ENCODE measurements at places on chromosomes 6 and 20.

DNA sequence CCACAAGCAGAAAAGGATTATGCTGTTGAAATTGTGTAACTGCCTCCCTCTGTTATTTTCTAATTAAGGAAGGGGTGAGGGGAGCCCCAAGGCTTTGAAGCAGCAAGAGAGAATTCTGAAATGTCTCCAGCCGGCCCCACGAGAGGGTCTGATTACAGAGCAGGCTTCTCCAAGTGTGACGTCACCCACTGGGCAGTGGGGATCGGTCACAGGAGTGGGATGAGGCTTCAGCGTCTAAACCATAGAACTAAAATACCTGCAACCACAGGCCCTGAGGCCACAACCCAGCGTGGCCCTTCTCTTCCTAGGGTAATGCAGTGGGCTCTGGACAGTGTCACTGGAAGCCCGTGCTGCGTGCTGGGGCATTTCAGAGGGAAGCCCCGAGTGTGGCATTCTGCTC, 38.6 kb upstream of the APCDD1L start:
- DNase-seq: no peak

DNA sequence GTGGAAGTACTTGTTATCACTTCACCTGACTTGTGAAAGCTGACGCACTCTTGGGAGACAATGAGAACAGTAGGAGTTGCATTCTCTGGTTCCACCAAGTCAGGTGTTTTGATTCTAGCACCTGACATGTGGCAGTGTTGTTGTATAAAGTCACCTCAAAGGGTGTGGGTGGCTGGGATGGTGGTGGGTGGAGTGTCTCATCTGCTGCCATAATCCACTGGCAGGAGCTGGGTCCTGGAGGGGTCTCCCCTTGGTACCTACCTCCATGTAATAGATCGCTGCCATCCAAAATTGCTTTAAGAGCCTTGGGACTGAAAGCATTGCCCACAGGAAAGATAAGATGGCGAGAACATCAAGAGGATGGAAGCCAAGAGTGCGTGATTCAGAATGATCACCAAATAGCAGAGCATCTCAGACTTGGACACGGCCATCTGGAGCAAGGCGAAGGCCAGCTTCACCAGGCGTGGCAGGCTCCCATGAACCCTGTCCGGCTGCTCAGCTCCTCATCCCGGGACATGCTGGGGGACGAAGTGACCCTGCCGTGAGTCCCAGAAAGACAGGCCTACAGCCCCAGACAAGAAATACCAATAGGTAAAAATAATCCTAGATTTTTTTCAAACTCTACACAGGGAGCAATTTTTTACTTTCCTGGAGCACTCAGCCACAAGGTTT, 56.6 kb downstream of the NPEPL1 start:
- no peak for DNase-seq

DNA sequence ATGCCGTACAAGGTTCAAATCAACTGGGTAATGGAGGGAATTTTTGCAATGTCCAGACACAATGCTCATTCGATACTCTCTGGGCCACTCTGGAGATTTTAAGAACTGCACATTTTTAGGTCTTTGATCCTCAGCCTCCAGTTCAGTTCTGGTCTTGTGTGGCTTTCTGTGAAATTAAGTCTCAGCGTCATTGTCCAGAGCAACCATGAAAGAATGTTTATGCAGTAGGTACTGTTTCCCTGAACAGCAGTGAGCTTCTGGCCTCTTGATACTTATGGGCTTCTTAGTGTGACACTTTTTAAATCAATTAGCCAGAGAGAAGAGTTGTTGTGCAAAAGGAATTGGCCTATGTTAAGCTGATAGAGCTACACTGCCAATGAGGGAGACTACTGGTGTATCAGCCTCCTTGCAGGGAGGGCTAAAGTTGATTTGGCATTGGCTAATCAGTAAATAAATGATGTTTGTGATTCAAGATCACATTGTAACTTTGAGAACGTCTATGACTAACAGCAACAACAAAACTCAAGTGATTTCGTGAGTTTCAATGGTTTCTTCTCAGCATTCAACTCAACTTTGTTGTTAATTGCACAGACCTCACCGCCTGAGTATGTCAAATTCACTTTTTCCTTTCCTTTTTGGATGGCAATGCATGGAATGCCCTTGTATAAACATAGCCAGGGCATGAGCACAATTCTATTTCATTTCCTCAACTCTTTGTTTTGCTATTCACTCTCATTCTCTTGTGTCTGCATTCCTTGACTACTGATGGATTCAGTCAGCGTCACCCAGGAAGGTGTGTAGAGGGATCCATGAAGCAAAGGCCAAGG, 85.1 kb downstream of the GJA1 start:
- DNase-seq: peak; percentile 3

DNA sequence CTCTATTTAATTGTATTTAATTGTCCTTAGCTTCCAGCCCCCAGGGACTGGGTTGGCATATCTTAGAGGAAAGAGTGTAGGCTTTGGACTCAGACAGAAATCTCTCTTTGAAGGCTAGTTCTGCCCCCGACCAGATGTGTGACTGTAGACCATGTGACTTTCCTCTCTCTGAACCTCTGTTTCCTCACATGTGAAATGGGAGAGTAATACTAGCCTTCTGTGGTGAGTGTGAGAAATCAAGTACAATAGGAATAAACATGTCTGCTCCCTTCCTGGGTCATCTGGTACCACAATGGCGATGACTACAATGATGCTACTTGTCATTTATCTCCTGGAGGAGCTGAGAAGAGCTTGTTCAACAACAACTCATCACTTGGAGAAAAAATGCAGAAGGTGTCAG, 179.9 kb downstream of the LRFN2 start:
- DNase-seq: no peak

- DNase-seq: peak; percentile 43
Observed at GRCh38 chr6:141077355-141078333, 1055.1 kb upstream of the GJE1 start.

GRCh38 chr20:43843965-43844660, 70.5 kb upstream of the TOX2 start:
- no peak for DNase-seq

DNA sequence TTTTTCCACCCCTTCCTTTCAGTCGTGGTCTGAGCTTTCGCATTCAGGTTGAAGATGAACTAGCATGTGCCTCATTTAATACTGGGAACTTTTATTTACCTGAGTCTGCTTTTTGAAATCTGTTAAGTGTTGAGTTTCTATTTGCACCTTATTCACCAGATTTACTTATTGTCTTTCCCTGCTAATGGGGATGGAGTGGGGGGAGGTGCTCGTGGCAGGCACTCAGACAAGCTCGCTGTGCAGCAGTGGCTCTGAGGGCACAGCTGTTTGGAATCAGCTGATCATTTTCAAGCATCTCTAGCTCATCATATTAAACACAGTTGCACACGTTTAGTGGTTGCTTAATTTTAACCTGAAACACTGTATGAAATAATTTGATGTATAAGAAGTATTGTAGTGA, 35.6 kb downstream of the UTRN start:
- DNase-seq: no peak

DNA sequence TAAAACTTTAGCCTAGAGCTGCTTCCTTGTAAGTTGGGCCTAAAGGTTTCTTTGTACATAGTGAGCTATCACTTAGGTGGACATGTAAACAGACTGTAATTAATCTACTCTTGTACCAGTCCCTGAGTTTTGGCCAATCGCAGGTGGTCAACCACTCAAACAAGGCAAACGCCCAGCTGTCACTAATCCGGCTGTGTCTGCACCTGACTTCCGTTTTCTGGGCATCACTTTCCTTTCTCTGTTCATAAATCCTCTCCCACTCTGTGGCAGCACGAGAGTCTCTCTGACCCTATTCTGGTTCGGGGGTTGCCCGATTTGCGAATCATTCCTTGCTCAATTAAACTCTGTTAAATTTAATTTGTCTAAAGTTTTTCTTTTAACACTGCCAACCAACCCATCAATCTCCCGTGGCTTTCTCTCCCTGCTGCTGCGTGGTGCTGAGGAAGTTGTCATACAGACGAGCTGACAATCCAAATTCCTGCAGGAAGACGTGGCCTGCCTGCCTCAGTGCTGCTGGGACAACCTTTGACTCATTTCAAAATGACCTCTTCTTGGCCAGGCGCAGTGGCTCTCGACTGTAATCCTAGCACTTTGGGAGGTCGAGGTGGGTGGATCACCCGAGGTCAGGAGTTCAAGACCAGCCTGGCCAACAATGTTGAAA, 206.3 kb downstream of the QKI start:
- DNase-seq: no peak

GRCh38 chr6:129583866-129584265, 126.1 kb downstream of the ARHGAP18 start:
- DNase-seq: no peak

DNA sequence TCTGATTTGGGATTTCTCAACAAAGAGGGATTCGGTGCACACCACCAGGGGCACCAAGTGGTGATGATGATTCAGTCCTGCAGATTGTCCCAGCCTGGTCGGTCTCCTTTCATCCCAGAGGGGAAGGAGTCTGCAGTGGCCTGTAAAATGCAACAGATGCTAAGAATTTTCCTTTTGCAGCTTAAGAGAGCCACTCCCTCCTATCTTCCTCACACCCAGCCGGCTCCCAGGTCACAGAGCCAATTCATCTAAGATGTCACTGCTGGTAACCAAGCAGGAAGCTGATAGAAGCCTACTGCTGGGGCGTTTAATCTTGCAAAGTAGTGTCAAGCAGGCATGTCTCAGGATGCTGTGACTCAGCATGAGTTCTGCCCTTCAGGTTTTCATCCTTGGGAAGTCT, 203.8 kb upstream of the LRFN2 start:
- no peak for DNase-seq

DNA sequence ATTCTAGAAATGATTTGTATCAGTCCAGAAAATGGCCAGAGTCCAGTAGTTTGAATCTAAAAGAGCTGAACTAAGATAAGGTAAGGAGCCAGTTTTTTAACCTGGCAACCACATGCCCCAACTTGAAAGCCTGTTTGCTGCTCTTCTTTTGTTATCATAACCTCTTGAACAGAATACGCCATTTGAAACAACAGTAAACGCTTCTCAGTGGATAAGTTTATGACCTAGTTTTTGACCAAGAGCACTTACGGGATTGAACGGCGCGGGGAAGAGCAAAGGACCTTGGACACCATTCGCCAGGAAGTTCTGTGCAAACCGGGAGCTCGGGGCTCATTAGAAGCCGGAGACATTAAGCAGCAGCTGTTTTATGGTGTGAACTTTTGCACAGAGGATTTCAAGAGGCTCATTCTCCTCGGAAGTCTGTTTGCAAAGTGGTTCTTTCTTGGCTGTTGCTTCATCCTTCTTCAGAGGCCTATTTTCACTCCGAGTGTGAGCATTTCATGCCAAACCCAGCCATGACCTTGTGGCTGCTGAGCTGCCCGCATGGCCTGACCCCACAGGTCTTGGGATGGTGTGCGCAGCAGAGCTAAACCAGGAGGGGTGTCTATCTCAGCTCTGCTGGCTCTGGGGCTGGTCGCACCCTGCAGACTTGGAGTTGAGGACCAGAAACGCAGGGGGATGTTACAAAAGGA, 215.1 kb downstream of the SOX4 start:
- no peak for DNase-seq

- no peak for DNase-seq
Observed at GRCh38 chr6:138085839-138086222, 21.4 kb downstream of the PERP start.

- peak; percentile 45 for DNase-seq
Observed at GRCh38 chr6:7106752-7107577, 796 bp upstream of the RREB1 start.

DNA sequence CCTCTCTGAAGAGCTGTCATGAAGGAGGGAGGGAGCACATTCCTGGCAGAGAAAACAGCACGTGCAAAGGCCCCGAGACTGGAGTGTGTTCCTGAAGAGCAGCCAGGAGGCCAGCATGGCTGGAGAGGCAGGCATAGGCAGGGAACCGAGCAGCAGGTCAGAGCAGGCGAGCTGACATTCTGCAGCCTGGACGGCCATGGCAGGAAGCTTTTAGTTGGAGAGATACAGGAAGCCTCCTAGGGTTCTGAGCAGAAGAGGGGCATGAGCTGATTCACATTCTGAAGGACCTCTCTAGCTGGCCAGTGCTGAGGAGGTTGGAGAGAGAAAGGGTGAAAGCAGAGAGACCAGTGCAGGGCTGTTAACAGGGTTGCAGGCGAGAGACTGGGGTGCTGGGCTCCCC, 29.7 kb downstream of the POFUT1 start:
- DNase-seq: no peak

DNA sequence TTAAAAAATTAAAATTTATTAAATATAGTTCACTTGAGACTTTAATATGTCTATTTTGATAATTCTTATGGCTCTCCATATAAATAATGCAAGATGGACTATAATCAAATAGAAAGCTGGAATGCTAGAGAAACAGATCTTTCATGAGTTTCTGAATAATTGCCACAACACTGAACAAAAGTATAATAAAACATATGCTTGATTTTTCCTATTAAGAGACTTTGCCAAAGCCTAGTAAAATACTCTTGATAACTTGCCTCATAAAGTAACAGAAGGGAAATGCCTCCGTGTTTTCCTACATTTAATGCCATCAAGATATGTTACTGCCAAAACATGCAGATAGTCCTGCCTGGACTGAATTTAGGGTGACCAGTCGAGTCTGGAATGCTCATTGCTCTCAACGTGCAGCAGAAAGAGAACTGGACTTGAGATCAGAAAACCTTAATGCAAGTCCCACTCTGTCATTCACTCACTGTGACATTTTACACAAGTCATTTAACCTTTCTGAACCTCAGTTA, 153.2 kb downstream of the AIG1 start:
- no peak for DNase-seq

GRCh38 chr6:100810015-100810414, 71.1 kb downstream of the ASCC3 start:
- DNase-seq: no peak

DNA sequence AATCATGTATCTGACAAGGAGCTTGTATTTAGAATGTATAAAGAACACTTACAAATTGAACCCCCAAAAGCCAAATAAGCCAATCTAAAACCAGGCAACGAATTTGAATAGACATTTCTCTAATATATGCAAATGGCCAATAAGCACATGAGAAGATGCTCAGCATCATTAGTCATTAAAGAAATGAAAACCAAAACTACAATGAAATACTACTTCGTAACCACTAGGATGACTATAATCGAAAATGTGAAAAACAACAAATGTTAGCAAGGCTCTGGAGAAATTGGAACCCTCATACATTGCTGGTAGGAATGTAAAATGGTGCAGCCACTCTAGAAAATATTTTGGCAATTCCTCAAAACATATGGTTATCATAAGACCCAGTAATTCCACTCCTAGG, 105.8 kb upstream of the TOP1 start:
- no peak for DNase-seq

DNA sequence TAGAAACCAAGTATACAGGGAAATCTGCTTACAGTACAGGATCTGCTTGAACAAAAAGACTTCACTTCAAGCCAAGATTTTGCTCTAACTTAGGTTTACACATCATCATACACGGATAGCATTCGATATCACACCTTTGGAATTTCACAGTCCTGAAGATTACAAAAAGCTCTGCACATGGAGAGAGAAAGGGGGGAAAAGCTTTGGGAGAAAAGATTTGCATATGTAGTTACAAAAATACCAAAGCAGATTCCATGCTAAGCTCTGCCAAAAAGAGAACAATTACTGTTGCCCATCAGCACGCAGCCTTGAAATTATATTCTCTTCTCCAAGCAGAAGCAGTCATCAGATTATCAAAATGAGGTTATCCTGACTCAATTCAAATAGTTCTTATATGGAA, 62.0 kb downstream of the HIVEP2 start:
- no peak for DNase-seq
